ENCODE measurements at places on chromosomes 3 and 15.

- no peak for DNase-seq
These were observed 104.2 kb downstream of the CORO2B start for GRCh38 chr15:68683026-68683425.

DNA sequence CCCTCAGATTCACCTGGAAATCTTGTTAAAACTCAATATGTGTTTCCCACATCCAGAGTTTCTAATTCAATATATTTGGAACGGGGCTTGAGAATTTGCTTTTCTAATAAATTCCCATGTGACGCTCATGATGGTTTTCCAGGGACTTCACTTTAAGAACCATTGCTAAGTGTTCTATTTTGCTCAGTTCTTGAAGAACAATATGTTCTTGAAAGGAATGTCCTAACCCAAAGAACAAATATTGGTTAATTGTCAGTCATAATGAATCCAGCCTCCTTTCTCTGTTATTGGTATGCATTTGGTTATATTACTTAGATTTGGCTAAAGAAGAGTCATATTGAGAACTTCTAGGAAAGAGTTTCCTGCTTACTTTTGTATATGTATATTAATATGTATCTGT lies 4.4 kb upstream of the PLSCR2 start:
- no peak for DNase-seq

DNA sequence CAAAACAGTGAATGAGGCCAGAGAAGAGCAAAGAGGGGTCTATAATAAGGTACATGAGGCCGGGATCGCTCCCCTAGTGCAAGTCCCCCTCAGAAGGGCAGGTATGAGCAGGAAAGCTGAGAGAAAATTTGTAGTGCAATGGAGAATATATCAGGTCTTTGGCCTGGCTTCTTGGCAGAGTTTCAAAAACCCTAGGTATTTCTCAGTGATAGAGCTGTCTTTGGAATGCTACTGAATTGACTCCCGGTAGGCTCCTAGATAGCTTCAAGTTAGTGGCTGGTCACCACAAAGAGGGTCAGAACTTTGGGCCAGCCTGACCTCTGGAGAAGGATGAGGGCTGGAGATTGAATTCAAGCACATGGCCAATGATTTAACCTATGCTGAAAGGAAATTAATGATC lies 30.6 kb upstream of the OXTR start:
- DNase-seq: no peak

DNA sequence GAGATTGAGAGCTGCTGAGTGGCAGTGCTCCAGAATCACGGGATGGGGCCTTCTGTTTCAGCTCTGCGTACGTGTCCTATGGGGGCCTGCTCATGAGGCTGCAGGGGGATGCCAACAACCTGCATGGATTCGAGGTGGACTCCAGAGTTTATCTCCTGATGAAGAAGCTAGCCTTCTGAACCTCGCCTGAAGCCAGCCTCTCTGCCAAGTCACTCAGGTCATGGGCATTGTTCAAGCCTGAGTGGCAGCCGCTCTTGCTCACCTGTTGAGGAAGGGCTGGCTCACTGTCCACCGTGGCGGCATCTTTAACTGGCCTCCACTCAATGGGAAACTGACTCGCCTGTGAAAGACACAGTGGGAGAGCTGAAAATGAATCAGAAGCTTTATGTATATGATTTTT lies 6.6 kb downstream of the POLR2H start:
- no peak for DNase-seq

GRCh38 chr15:58545307-58546065 lies 113.7 kb downstream of the LIPC start:
- DNase-seq: no peak

DNA sequence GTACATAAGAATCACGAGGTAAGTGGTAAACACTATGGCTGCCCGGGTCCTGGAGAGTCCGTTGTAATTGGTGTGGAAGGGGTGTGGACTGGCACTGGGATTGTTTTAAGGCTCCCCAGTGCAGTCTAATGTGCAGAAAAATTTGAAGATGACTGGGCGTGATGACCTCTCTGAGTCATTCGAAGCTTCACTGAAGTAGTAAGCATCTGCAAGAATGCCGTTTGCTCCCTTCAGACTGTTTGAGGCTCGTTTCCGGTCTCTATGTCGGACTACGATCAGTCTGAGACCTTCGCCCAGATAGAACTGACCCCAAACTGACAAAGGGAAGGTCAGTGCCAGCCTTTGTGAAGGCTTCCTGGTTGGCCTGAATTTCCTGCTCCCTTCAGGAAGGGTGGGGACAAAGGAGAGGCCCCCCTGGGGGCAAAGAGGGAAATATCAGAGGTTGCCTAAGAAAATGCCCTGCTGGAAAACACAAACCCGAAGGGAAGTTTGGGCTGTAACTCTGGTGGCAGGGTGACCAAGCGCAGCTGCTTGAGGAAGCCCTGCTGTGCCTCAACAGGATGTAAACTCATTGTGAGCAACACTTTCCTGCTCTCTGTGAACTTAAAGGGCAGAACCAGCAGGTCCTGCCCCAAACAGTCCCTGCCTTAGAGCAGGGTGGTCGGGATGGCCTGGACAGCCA lies 34.6 kb downstream of the BTD start:
- no peak for DNase-seq

DNA sequence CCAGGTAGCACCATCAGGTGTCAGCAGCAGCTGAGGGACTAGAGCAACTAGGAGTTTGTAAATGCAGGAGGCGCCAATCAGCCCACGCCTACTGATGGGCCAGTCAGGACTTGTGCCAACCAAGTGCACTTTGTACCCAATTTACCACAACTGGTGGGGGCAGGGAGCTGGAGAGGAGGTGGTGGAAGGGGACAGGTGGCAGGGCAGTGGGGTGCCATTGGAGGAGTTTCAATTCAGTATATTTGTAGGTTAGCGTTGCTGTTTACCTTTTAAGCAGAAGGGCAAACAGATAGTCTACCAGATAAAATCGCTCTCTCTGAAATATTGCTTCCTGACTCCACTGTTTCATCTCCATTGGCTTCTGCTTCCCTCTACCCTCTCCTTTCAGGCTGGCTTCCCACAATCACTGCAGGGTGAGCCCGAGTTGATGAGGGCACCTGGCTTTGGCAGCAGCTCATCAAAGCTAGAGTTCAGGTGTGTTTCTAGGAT lies 75.7 kb downstream of the TRIM69 start:
- peak; percentile 88 for DNase-seq

- no peak for DNase-seq
These were observed 260.7 kb downstream of the NSUN3 start for GRCh38 chr3:94323596-94323995.

DNA sequence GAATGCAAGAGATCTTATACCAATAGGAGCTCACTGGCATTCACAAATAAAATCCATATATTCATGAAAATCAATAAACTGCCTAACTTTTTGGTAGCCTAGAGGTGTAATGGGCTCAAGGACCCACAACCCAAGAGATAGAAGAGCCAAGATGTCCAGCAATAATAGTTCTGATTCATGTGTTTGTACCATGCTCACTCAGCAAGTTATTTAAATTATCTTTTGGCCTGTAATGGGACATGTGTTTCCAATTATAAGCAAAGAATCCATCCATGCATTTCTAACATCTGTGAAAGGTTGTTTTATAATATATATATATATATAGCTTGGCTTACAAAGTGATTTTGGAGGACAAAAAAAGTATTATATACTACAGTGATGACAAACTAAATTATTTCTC lies 29.7 kb upstream of the SHC4 start:
- no peak for DNase-seq

- DNase-seq: no peak
These were observed 289 bp downstream of the PCSK6 start for GRCh38 chr15:101489237-101489598.

DNA sequence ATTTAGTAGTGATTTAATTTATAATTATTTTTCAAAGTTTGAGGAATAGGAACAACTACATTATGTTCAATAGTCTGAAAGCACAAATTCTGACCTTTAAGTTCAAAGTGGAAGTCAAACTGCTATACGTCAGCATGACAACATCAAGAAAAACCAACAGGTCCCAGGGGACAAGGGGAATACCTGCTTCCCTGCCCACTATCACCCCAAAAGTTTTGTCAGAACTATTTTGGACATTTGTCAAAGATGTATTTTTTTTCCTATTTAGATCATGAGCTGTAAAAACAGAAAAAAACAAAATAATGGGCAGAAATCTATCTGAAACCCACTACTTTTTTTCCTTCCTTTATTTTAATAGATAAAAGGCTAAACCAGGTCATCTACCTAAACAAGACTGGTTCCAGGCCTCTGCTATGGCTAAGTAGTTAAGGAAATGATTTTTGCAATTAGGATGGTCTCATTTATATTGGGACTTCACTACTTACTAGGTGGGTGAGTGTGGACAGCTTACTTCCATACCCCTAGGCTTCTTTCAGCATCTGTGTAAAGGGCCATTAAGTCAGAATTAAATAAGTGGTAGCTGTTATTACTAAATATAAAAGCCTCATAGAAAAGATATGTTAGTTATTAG lies 746.3 kb downstream of the FHIT start:
- DNase-seq: no peak

DNA sequence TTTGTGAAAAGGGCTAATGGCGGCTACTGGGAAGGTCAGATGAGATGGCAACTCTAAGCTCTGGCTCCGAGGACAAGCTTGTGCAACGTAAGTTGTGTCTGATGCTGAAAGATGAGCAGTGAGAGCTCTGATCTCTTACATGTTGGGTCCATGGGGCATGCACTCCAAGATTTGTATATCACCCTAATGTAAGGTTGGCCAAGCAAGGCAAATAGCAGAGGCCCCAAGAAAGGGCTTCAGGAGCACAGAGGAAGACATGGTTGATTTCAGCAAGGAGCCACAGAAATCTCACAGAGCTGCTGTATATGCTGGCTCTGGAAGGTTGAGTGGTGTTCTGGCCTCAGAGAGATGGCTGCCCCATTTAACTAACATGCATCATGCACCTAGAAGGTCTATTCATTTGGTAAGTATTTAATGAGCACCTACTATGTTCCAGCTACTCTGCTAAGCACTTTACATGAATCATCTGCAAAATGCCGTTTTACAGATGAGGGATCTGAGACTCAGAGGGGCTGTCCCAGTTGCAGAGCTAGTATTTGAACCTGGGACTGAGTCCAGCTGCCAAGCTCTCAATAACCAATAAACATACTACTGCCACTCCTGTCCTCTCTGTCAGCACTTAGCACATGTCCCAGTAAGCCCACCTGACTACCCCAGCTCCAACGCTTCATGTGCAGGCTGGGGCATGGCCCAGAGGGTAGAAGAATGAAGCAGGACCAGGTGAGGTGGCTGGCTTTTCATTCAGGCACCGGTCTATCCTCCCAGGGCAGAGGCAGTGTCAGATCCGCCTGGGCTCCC lies 27.8 kb upstream of the ATP2B2 start:
- DNase-seq: no peak

DNA sequence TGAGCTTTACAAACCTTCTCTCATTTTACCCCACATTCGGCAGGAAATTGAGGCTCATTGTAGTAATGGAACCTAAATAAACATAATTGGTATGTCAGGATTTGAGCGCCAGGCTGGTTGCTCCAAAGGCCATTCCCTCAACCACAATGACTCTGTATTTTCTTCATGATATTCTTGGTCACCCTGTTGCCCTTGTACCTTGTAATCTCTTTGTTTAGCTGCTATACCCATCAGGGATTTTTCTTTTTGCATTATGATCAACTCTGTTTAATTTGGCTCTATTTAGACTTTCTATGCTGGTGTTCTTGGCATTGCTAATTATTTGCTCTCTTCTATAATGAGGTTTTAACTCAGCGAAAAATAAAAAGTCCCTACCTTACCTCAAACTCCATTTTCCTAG lies 29.8 kb downstream of the DUOX2 start:
- DNase-seq: no peak
